ENCODE measurements at places on chromosomes 13 and 19. TPM values are rescaled to one million over a fixed set of nuclear protein-coding genes. Genes with fewer than 3 reads are reported as not detected.

The ETV2 gene
- total RNA-seq: not detected

The PRR19 gene
- total RNA-seq: not detected

The ELSPBP1 gene
- not detected for total RNA-seq

The BRME1 gene
- 0.74 TPM for total RNA-seq

The C1QTNF9 gene
- total RNA-seq: 2.2 TPM

The TRPC4 gene
- total RNA-seq: 3.9 TPM

The ZFP30 gene
- 7.2 TPM for total RNA-seq

The LPAR6 gene
- 11.4 TPM for total RNA-seq

The CBARP gene
- 1.5 TPM for total RNA-seq

DNA sequence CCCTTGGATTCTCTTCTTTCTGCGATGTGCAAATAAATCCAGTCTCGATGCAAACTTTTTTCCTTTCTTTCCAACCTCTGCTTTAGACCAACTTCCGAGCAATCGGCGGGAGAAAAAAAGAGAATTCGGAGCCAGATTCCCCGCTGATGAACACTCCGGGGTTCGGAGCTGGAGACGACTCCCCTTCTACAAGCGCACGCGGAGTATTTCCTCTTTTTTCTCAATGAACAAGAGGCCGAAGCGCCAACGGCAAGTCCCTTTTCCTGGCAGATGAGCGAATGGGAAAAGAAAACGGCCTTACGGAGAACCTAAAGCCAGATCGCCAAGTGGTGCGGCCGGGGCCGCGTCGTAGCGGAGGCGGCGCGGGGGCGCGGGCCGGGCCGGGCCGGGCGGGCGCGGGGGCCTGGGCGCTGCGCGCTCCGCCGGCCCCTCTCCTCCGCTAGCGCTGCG is 250 bp downstream of the SPRY2 start:
- DNase-seq: no peak

DNA sequence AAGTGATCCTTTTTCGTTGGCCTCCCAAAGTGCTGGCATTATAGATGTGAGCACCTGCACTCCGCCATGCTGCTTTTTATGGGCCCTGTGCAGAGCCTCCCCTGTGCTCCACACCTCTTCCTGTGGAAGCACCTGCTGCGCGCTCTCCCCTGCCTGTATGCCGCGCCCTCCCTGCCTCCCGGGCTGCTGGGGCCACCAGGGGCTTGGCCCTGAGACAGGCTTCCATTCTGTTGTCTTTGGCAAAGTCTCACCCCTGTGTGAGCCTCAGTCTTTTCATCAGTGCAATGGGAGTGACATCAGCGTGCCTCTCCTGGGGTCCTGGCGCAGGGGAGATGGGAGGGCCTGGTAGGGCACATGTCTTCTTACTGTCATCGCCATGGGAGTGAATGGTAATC is 1.3 kb downstream of the FAM174C start:
- DNase-seq: no peak

DNA sequence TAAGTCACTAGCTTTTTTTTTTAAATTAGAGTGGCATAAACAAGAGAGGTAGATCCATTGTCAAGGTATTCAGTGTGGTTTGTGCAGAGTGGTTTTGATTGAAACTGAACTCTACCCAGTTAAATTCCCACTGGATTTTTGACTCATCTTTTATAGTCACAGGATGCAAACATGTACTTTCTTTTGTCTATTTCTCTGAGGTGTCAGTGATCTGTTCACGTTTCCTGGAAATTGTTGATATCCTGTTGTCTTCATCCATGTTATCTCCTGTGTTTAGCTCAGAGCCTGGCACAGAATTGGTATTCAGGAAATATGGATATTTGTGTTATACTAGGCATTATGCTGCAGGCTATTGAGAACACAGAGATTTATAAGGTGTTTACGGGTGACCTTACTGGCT is 119.7 kb downstream of the PCCA start:
- no peak for DNase-seq

DNA sequence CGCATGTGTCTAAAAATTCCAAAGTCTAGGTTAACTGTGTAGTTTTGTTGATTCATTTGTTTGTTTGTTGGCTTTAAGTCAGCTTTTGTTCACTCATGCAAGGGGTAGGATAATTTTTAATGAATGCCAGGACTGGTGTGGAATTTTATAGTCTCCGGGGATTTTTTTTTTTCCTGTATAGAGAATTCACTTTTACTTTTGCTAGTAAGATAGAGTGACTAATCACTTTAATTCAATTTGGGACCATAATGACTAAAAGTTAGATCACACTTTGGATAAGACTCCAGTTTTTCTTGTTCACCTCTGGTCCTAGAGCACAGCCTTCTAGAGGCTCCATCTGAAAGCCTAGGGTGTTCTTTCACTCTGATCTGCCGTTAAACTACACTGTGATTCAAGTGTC is 1690.0 kb downstream of the PCDH9 start:
- DNase-seq: no peak

DNA sequence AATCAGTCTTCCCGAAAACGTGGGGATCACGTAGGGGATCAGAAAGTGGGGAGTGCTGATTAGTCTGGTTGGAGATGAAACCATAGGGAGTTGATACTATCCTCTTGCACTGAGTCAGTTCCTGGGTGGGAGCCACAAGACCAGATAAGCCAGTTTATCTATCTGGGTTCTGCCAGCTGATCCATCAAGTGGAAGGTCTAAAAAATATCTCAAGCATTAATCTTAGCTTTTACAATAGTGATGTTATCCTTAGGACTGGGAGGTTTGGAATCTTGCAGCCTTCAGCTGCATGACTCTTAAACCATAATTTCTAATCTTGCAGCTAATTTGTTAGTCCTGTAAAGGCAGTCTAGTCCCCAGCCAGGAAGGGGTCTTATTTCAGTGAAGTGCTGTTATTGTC is 2474.2 kb downstream of the PCDH9 start:
- no peak for DNase-seq

- no peak for DNase-seq
These were observed 59.1 kb downstream of the AKAP11 start for GRCh38 chr13:42331009-42331408.

DNA sequence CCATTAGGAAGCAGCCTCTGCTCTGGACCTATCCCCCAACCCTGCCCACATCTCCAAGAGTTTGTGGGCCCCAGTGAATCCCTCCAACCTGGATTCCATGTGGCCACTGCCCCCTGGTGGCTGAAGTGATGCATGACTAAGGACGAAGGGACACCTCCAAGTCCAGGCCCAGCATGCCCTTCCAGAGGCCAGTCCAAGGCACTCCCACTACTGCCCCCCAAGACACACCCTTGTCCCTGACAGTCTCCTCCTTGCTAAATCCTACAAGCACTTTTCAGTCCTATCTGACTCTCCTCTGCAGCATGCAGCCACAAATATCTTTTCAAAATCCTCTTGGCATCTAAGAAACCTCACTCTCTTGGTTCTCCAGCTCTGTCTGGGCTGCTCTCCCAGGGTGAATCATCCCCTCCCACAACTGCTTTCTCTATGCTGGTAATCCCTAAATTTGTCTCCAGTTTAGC is 33.0 kb downstream of the DEDD2 start:
- peak; percentile 68 for DNase-seq

DNA sequence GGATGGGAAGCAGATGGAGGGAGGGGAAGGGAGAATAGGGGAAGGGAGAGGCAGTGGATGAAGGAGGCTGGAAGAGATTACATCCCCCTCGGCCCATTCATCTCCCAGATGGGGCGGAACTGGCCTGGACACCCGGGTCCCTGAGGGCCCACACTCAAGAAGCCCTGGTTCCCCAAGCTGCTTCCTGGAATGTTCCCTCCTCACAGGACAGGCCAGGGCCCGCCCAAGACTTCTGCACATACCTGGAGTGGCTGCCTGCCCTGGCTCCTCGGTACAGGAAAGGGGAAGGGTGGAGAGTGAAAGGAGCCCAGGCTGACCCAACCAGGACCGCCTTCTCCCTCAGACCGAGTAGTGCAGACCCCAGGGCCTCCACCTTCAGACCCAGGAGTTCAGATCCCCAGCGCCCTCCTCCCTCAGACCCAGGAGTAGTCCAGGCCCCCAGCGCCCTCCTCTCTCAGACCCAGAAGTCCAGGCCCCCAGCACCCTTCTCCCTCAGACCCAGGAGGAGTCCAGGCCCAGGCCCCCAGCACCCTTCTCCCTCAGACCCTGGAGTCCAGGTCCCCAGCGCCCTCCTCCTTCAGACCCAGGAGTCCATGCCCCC is 489 bp downstream of the NTF4 start:
- no peak for DNase-seq

- DNase-seq: no peak
These were observed 5.8 kb upstream of the VWA8 start for GRCh38 chr13:41966671-41967070.

- no peak for DNase-seq
These were observed 1.6 kb downstream of the BCAM start for GRCh38 chr19:44810234-44811121.

GRCh38 chr19:38733241-38733492 is 11.1 kb downstream of the CAPN12 start:
- DNase-seq: no peak

DNA sequence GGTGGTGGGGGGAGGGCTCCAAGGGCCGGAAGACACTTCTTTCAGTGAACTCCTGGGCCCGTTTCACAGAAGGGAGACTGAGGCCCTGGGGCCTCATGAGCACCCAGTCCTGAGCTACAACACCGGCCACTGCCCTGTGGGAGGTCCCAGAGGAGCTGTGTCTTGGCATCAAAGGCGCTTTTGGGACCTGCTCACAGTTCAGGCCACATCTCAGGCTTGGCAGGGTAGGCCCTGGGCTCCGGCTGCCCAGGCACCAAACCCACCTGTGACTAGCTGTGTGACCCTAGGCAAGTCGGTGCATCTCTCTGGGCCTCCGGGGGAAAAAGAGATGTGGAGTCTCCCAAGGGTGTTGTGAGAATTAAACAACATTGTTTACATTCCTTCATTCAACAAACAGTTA is 29.5 kb downstream of the NFILZ start:
- DNase-seq: no peak

GRCh38 chr13:111542530-111543341 is 222.3 kb downstream of the TEX29 start:
- DNase-seq: no peak

DNA sequence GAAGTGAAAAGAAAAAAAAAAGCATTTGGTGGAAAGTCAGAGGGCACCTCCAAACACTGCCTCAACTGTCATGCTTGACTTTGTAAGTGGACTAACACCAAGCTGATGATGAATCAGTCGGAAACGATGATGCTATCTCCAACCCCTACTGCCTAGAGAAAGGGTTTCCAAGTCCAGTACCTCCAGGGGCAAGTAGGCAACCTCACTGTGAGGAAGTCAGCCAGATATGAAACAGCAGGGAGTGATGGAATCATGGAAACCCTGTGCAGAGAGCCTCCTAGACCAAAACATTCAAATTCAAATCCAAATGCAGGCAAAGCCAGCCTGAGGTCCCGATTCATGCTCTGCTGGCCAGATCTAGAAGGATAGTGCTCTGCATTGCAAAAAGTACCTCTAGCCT is 100.9 kb upstream of the SERP2 start:
- no peak for DNase-seq

- peak; percentile 33 for DNase-seq
These were observed 4.7 kb downstream of the PNMA8A start for GRCh38 chr19:46466536-46467196.

DNA sequence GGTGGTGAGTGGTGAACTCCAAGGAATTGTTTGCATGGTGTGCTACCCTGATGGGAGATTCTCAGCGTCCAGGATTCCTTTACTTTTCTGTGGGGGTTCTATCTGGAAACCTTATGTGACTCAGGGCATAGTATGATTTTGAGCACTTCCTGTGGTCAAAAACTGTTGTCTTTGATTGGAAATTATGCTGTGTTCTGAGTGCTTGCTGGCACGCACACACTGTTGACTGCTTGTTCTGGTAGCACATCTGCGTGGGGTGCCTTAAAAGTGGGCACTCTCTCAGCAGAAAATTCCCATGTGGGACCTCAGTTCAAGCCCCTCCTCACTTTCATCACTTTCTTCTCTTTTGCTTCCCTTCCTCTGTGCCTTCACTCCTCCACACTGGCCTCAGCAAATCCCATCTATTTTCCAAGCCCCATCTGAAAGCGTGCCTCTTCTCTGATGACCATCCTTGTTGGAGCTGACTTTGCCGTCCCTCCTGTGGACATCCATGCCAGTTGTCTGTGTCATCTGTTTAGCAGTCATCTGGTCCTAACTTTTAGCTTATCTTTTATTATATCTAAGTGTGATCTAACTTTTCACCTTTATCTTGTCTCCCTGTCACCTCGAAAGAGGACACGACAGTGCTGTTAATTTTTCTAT is 56.4 kb upstream of the NPAS1 start:
- DNase-seq: no peak

GRCh38 chr13:107835339-107836018 is 379.9 kb downstream of the LIG4 start:
- DNase-seq: no peak

- peak; percentile 33 for DNase-seq
These were observed 29.5 kb upstream of the ANKRD10 start for GRCh38 chr13:110944121-110944967.

DNA sequence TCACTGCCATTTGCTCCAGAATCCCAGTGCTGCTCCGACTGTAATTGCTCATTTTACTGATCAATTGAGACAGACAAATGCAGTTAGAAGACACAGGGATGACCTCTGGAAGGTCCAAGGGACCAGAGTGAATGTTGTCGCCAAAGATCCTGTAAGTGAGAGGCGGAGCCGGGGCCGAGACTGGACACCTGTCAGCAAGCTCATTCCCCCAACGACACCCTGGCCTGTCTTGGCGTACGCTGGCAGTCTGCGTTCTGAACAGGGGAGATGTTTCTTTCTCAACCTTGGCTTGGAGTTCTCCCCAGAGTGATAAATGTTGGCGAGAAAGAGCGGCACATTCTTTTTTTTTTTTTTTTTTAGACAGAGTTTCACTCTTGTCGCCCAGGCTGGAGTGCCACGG is 24.2 kb downstream of the GADD45B start:
- DNase-seq: no peak

DNA sequence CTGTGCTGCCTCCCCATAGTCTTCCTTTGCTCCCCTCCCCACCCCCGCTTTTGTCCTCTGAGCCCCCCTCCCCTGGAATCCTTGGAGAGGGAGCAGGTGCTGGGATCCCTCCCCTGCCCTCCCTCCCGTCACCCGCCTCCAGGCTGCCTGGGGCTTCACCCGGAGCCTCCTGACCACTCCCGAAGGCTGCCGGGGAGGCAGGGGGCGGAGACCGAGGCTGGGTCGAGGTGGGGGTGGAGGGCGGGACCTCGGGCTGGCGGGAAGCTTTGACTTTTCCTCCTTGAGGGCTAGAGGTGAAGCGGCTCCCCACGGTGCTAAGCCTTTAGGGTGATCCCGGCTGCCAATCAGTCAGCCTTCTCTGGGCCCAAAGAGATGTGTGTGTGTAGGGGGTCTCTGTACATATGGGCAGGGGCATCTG is 1.5 kb downstream of the KMT5C start:
- peak; percentile 68 for DNase-seq

DNA sequence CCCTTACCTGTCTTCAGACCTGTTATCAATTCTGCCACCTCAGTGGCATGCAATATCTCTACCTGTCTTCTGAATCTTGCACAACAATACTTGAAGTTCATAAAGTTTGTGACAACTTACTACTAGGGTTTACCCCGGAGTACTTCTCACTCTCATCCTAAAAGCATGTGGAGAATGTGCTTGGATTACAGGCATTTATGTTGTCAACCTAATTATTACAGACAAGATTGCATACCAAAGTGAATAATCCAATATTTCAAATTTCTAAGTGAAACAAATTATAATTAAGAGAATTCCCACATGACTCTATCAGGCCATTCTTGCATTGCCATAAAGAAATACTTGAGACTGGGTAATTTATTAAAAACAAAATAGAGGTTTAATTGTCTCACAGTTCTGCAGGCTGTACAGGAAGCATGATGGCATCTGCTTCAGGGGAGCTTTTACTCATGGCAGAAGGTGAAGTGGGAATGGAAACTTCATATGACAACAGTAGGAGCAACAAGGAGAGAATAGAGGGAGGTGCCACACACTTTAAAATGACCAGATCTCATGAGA is 661.0 kb upstream of the SPRY2 start:
- no peak for DNase-seq

- DNase-seq: no peak
These were observed 127.4 kb downstream of the LMO7 start for GRCh38 chr13:75763512-75763911.

All from heart right ventricle (tissue), 16 donors.